Astrocyte (in vitro differentiated cells and primary cell): ENCODE measurements at places on chromosomes 4 and X.

DNA sequence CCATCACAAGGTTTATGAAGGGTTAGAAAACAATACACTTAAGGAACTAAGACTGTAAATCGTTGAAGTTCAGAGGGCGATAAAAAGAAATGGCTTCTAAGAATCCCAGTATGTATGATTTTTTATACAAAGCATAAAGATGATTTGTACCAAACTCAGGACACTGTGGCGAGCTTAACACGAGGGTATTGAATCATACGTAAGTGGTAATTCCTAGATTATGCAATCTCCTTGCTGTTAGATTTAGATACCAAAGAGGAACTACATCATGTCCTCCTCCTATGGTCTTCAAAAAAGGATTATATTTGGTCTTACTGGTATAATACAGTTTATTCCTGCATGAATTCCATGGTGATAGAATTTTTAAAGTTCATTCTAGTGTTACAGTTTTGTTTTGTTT is 23.9 kb downstream of the NFKB1 start:
- DNase-seq = no peak

DNA sequence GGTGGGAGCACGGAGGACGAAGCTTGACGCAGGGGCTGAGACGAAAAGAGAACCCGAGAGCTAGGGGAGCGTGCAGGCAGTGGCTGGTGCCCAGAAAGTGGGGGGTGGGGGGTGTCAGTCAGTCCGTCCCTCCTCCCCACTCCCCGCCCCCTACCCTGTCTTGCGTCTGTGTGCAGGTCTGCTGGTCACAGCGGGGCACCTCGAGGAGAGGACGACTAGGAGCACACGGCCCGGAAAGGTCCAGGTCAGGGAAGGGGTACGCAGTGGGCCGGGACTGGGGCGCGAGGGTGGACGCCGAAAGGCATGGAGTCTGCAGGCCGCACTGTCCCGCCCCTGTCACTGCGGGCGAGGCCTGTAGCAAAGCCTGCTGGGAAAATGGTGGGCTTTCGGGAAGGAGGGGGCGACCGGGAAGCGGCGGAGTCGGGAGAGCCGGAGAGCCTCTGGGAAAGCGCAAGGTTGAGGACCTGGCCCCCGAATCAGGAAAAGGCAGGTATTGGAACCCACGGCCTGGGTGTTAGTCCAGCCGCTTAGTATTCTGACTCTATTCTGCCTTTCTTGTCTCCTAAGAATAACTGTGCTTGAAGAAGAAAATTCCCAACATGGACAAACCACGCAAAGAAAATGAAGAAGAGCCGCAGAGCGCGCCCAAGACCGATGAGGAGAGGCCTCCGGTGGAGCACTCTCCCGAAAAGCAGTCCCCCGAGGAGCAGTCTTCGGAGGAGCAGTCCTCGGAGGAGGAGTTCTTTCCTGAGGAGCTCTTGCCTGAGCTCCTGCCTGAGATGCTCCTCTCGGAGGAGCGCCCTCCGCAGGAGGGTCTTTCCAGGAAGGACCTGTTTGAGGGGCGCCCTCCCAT is 769 bp downstream of the TCEAL1 start:
- peak; percentile 57 for DNase-seq

- DNase-seq = no peak
Measured at GRCh38 chr4:75714704-75715103, 9.7 kb upstream of the USO1 start.

- DNase-seq = no peak
Measured at GRCh38 chr4:119100655-119101054, 35.0 kb upstream of the MYOZ2 start.

GRCh38 chr4:137587796-137588195 is 55.5 kb upstream of the PCDH18 start:
- peak; percentile 61 for DNase-seq

- no peak for DNase-seq
Measured at GRCh38 chrX:1391370-1391706, 575 bp downstream of the SLC25A6 start.

DNA sequence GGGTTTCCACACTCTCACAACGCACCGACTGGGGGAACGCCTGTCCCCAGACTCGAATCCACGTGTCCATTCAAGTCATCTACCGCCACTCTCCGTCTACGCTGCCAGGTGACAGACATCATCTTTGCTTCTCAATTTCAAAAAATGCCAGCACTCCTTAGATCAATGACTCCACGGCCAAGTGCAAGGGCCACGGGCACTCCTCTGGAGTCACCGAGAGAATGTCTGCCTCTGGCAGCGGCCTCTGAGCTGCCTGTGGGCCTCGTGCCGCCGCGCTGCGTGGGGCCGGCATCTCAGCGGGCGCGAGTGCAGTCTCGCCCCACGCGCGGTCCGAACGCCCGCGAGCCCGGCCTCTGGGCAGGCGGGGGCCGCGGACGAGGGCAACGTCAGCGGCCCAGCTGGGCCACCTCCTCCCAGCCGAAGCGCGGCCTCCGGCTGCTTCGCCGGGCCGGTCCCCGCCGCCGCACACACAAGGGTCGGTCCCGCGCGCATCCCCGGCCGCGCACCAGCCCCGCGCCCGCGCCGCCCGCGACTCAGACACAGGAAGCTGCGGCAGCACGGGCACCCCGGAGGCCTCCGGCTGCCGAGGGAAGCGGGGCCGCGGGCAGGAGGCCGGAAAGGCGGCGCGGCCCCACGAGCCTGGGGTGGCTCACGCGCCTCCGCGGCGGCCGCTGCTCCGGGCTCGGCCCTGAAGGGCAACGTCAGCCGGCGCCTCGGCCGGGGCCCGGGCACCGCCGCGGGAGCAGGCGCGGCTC is 450 bp downstream of the ACSL1 start:
- DNase-seq = no peak

DNA sequence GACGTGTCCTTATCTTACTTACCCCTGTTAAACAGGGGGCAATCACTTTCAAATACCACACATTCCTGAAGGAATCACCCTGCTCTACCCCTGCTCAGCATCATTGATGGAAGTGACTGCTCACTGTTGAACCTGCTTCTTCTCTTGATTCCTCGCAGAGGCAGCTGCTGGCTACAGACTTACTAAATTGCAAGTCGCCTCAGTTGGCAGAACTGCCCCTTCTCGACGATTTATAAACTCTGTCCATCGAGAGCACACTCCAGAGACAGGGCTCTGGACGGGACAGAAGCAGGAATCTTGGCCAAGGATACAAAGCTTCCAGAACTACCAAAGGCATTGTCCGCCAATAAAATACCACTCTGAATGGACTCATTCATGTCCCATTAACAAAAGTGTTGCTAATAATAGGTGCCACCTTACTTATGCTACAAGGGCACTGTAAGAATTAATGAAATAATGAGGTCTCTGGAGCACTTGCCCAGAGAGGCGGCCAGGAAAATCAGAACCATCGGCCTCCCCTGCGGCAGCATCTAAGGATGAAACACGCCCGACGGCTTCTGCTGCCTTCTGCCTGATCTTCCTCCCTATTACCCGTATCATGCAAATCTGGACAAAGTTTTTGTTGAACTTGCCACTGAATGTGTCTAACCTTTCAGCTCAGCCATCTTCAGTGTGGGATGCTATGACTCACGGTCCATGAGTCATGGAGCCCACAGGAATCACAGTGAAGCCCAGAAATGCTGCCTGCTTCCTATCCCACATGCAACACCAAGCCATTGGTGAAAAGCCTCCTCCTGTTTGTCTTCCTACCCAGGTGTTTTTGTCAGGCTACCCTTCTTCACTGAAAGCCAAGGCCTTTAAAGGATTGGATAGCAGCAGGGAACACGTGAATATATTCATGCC is 164.9 kb downstream of the MAML3 start:
- DNase-seq = peak; percentile 98

DNA sequence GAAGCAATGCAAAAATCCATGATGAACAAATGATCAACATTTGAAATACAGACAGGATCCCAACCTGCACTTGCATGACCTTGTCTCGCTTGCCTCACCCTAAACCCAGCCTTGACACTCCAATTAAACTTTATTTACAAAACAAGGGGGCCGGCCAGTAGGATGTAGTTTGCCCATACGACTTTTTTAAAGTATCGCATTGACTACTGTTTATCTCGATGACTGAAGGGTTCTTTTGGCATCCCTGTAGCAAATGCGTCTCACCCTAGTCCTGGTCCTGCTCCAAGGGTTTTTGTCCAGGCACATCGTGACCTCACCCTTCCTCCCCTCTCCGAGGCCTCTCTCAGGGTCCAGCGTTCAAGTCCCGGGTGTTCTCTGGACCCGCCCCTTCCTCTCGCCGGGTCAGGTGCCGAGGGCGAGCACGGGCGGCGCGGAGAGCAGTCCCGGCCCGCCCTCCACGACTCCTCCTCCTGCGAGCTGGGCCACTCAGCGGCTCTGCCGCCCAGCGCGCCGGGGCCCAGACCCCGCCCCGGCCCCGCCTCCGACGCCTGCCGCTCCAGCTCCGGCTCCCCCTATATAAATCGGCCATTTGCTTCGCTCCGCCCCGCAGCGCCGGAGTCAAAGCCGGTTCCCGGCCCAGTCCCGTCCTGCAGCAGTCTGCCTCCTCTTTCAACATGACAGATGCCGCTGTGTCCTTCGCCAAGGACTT is at the start of gene SLC25A5:
Gene SLC25A5, plus strand, starts transcription at position 603 of the 709 bp plus-strand sequence. Its CDS starts 72 bp downstream, at position 675.
- peak; percentile 51 for DNase-seq

DNA sequence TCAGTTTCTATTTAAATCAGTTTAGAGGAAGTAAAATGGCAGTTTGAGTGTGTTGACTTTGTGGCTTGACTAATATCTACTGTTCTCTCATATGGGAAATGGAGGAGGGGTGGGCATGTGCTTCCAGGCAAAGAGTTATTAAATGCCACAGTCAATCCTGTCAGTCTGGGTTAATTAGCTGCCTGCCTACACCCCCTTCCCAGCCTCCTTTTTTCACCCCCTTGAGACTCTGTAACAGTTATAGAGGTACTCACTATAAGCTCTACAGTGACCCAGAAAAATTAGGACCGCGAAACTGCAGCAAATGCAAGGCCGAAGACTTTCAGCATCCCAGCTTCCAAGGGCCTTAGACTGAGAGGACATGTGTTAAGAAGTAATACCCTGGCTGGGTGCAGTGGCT is 165.2 kb downstream of the CORIN start:
- DNase-seq = no peak

DNA sequence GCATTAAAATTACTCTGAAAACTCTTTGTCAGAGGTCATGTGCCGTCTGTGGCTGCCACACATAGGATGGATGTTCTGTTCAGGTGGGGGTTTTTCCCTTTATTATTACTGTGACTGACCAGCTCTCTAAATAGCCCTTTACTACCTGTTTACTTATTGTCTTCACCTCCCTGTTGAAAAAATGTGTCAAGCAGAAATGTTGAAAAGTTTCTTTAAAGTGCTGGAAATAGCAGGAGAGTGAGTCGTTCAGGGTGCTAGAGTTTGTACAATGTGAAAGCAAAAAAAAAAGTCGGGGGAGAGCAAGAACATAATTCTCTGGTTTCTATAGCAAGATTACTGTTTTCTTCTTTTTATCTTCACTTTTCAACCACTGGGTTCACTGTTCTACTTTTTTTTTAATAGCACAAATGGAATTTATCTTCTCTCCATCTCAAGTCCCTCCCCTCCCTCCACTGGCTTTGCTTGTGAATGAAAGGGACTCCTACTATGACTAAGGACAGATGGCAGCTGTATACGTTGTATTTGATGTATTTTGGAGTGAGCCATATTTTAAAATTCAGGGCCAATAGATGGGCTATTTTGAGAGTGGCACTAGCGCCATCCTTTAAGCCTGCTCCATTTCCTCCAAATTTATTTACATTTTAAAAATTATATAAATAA is 33.3 kb downstream of the ARX start:
- no peak for DNase-seq

- DNase-seq = no peak
Measured at GRCh38 chr4:26462874-26463273, 27.4 kb downstream of the CCKAR start.

GRCh38 chr4:77074381-77074831 is 1.4 kb downstream of the CCNI start:
- DNase-seq = no peak

GRCh38 chr4:26879805-26880204 is 19.2 kb downstream of the STIM2 start:
- no peak for DNase-seq

DNA sequence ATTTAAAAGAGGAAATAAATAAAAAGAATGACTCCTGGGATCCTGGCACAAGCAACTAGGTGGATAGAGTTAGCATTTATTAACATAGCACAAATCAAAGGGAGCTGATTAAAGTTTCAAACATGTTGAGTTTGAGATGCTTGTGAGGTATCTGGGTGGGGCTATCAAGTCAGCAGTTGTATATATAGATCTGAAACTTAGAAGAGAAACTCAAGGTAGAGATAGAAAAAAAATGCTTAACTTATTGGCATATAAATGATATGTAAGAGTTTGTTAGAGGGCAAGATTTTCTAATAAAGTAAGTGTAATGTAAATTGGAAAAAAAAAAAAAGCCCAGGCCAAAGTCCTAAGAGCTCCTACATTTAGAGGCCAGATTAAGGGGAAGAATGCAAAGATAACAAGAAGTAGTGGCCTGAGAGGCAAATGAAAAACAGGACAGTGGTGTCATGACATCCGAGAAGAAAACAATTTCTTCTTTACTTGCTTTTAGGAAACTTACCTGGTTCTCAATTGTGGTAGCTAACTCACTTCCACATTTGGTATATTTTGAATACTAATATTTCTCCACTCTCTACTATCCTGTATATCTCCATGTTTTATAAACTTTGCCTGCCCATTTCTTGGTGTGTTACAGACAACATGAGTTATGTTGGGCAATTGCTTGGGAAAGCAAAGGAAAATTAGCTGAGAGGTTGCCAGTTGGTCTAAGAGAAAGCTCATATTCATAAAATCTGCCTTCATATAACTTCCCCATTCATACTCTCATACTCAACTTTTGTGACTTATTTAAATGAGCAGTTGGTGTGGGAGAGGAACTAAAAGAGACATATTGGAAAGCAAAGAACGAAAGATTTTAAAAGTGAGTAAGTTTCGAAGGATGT is 169.2 kb downstream of the PARM1 start:
- DNase-seq = no peak

GRCh38 chr4:2047781-2048581 is 11.1 kb upstream of the NAT8L start:
- DNase-seq = no peak

GRCh38 chr4:179415847-179416223 is 1973.6 kb upstream of the AGA start:
- peak; percentile 52 for DNase-seq

GRCh38 chrX:155334486-155335336 is at the start of gene CLIC2:
Gene CLIC2 (minus strand): TSS chrX:155334614. CDS start chrX:155334427, 187 bp downstream.
- DNase-seq = peak; percentile 42
